Activated T-helper 1 cell treated with anti-CD3 and anti-CD28 coated beads, Interleukin-2, amount 50 U/mL, for 16 hours (primary cell): ENCODE measurements at places on chromosomes 12 and 14.

- DNase-seq: no peak
Measured at GRCh38 chr14:70018713-70019211, 139.5 kb downstream of the SMOC1 start.

- DNase-seq: no peak
Measured at GRCh38 chr12:49230805-49231194, 34.1 kb upstream of the TUBA1C start.

DNA sequence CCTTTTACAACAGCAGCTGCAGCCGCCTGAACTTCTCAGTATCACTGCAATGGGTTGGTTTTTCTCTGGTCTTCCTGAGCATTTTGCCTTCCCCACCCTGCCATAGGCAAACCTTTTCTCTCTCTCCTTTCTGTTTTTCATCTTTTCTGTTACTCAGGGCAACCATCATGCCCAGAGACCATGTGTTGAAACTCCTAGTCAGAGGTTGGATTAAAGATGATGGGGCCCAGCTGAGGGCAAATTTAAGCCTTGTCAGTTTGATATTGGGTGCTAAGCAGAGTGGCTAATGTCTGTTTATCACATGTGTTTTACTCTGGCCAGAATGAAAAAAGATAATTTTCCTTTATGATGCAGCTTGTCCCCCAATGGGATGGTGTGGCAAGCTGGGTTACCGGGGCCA, 107.9 kb upstream of the PMCH start:
- no peak for DNase-seq

GRCh38 chr12:104746467-104747088, 211.5 kb downstream of the SLC41A2 start:
- no peak for DNase-seq
